ENCODE measurements at places on chromosomes 3 and 15. TPM values are rescaled to one million over a fixed set of nuclear protein-coding genes. Genes with fewer than 3 reads are reported as not detected.

CCDC12 gene
- 36.6 TPM for total RNA-seq

PAK6 gene
- 0.36 TPM for total RNA-seq

ITGB5 gene
- total RNA-seq: 38.0 TPM

TMEM40 gene
- total RNA-seq: not detected

FBXW12 gene
- not detected for total RNA-seq

GOLGA6A gene
- total RNA-seq: not detected

SERPINI2 gene
- 8.8 TPM for total RNA-seq

GNL3 gene
- total RNA-seq: 62.7 TPM

CCR9 gene
- total RNA-seq: not detected

C3orf85 gene
- total RNA-seq: not detected
